ENCODE measurements at places on chromosomes 4 and X.

- no peak for DNase-seq
These were observed 323.4 kb downstream of the PCDH7 start for GRCh38 chr4:31043382-31044062.

GRCh38 chr4:127959794-127960193, 5.2 kb downstream of the MFSD8 start:
- DNase-seq, result no peak

DNA sequence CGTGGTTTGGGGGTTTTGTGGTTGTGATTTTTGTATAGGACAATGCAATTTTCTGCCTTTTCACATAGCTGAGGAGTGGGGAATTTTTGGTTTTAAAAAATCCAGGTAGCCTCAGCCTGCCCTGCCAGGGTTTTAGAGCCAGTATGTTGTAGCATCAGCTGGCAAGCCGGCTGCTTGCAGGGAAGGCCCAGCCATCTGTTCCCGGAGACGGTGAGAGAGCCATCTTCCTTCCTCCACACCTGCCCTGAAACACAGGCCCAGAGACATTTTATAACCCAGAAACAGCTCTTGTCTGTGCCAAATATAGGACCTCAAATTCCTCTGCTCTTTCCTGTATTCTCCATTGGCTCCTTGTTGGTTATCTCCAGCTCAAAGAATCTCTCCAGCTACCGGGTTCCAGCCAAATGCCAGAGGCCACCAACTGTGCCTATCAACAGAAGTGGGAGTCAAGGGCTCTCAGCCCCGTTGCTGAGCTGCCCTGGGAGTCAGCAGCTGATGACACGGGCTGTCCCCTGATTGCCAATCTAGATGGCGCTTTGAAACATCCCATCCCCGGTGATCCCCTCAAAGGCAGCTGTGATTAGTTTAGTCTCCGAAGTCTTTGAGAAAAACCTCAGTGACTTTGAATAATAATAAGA, 595.2 kb downstream of the MID1IP1 start:
- no peak for DNase-seq

DNA sequence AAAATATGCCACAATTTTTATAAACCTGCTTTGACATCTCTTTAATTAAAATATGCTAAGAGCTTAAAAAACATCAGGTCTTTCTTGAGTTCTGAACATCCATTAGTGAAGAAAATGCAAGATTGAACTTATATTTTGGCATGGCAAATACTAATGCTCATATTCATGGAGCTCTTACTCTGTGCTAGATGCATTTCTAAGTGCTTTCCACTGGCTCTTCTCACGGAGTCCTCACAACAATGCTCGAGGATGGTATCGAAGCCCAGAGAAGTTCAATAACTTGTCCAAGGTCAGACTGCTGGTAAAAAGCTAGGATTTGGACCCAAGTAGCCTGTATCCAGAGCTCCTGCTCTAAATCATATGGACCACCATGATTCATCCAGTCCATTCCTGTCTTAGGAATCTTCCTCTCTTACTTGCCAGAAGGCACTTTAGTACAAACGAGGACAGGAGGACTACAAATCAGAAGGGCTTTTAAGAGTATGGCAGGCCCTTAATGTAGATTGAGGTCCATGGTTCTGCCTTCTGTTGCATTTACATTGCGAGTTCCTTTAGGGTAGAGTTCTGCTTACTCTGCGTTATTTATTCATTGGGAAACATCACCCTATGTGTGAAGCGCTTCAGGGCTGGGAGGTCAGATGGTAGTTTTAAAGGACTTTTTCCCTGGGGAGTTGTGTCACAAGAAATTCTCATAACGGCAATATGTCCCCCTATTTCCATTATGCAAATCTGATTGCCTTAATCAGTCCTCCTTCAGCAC, 199.2 kb downstream of the RASL11B start:
- DNase-seq, result no peak

GRCh38 chr4:127997534-127998388, 32.6 kb downstream of the ABHD18 start:
- peak; percentile 46 for DNase-seq

- no peak for DNase-seq
These were observed 41.0 kb upstream of the LIMCH1 start for GRCh38 chr4:41496977-41497376.

DNA sequence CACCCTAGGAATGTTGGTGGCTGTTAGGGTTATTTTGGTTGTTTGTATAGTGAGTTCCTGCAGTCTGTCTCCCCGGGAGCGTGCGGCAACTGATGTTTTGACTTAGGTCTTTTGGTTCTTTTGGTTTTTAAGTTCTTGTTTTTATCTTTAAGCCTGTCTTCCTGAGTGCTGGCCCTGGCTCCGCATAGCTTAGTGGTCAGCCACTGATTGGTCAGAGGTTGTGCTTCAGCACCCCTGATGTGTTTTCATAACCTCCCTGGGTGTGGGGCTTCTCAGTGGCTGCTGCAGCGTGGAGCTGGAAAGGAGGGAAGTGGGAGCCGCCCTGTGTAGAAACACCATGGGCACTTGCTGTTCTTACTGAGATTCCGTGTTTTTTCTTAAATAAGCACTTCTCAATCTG, 5.1 kb downstream of the PIGG start:
- DNase-seq, result no peak

DNA sequence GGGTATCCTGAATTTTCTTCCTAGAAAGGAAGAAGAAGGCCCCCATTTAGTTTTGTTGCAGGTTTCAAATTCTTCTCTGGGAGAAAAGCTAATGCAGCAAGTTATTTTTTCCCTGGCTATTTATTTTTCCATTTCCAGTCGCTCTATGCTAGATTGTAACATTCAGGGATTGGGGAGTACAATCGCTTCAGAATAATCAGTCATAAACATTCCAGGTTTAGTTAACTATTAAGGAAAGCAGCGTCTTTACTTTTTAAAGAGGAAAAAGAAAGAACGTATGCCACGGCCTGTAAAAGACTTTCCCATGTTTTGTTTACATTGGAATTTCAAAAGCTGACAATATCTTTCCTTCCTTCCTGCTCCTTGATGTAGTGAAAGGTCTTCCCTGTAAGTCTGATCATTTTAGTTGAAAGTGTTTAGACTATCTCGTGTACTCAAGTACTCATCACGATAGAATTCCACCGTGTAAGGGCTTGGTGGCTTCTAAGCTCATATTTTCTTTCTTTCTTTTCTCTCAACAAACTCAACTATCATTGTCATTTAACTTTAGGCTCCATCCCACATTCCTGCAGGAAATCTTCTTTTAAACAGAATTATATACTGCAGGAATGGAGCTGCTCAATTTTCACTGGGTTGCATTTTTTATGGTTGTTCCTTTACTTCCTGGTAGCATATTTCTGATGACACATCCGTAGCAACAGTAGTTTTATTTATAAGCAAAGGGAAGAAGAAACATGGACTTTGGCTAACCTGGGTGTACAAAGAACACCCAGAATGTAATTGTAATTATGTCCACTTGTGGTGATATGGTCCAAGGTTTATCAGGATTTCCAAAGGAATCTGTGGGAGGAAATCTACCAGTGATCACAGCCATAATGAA, 213.1 kb upstream of the FAT1 start:
- no peak for DNase-seq

- no peak for DNase-seq
These were observed 38.9 kb downstream of the TBC1D9 start for GRCh38 chr4:140717313-140717712.
